Keratinocyte (primary cell): ENCODE measurements at places on chromosomes 7 and 10. TPM values are rescaled to one million over a fixed set of nuclear protein-coding genes. Genes with fewer than 3 reads are reported as not detected.

MRPL32 gene
- polyA plus RNA-seq, result 55.7 to 86.1 TPM (median 81.1 TPM) in 3 replicates

PRRT4 gene
- polyA plus RNA-seq, result 0.12 to 0.23 TPM (median 0.12 TPM) in 3 replicates

SPACDR gene
- 0.24 to 0.54 TPM (median 0.37 TPM) in 3 replicates for polyA plus RNA-seq

BCL7B gene
- 38.5 to 49.6 TPM (median 41.0 TPM) in 3 replicates for polyA plus RNA-seq

TMEM60 gene
- polyA plus RNA-seq, result 18.6 to 27.5 TPM (median 21.3 TPM) in 3 replicates

MRC1 gene
- polyA plus RNA-seq, result 0.01 TPM in 3 replicates

RBAK gene
- polyA plus RNA-seq, result 2.9 to 6.7 TPM (median 4.2 TPM) in 3 replicates

CC2D2B gene
- 0.03 to 0.10 TPM (median 0.10 TPM) in 3 replicates for polyA plus RNA-seq

CDHR3 gene
- polyA plus RNA-seq, result 0.32 to 1.2 TPM (median 0.64 TPM) in 3 replicates

DNA sequence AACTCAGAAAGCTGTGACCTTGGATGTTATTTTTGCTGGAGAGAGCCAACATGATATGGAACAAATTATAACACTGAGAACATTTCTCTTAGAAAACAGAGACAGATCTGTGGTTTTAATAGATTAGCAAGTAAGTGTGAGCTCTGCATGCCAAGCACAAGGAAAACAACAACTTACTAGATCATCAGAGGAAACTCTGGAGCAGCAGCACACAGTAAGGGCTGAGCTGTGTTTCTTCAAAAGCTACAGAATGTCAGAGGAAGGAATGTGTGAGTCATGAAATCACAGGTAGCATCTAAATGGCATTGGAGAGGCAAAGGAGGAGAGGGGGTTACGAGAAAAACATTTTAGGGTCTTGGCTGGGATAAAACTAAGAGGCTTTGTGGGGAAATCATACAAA lies 283.4 kb upstream of the FZD8 start:
- DNase-seq, result no peak

- no peak for DNase-seq
Measured at GRCh38 chr7:134366481-134366880, 49.8 kb upstream of the SLC35B4 start.

- DNase-seq, result no peak
Measured at GRCh38 chr10:52571018-52571417, 201.6 kb downstream of the MBL2 start.

DNA sequence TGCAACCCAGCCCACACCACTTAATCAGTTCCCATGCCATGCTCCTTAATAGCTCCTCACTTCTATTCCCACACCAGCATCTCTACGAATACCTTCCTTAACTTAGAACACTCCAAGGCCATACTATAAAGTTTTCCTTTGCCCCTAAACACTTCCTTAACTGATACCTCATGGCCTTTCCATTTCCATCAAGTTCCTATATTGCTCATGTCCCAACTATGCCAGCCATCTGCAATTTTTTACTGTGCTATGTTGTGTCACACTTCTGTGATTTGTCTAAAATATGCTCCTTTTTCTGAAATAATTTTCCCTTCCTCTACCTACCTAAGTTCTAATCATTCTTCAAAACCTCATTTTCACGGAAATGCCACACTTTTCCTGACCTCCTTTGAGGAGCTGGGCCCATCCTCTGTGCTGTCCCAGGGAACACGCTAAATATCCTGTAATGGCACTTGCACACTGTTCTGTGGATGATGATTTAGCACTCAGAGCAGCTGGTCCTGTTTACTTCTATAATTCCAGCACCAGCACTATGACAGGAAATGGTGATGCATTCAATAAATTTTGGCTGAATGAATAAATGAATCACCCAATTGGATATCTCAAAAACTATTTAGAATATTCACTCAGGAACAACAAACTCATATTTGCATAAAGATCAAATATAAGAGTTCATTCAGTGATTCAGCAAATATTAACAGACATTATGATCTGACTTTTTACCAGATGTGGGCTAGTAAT lies 266.5 kb upstream of the HGF start:
- DNase-seq, result no peak

DNA sequence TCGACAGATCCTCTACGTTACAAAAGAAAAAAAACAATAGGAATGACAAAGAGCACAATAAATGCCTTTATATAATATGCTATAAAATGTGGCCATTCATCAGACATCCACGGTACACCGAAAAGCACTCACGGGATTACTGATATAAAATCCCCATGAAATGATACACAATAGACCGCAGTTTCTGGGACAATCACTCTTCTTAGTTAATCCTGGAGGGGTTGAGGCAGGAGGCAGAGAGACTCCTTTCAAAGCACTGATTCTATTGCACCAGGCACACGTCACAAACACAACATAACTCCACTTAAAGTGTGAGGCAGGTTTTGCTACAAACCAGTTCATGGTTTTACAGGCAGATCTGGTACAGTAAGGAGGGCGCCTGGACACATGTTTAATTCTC lies 113.8 kb downstream of the FGFR2 start:
- DNase-seq, result no peak

GRCh38 chr7:101606498-101606923 lies 22.6 kb downstream of the MYL10 start:
- no peak for DNase-seq

GRCh38 chr7:92963566-92963965 lies 127.2 kb upstream of the CDK6 start:
- no peak for DNase-seq

DNA sequence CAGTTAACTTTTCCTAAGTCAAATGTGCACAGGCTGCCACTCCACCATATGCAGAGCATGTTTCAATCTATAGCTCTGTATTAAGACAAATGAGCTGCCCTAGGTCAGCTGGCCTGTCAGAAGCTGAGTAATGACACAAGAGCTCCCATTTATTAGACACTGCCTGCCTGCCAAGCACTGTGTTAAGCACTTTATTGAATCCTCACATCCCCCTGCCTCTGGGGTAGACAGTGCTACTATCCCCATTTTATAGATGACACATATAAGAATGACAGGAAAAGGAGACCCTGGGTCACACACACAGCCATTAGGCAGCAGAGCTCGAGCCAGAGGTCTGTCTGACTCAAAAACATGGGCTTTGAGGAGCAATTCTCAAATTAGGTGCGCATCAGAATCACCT lies 179.8 kb upstream of the PDE1C start:
- DNase-seq, result no peak

DNA sequence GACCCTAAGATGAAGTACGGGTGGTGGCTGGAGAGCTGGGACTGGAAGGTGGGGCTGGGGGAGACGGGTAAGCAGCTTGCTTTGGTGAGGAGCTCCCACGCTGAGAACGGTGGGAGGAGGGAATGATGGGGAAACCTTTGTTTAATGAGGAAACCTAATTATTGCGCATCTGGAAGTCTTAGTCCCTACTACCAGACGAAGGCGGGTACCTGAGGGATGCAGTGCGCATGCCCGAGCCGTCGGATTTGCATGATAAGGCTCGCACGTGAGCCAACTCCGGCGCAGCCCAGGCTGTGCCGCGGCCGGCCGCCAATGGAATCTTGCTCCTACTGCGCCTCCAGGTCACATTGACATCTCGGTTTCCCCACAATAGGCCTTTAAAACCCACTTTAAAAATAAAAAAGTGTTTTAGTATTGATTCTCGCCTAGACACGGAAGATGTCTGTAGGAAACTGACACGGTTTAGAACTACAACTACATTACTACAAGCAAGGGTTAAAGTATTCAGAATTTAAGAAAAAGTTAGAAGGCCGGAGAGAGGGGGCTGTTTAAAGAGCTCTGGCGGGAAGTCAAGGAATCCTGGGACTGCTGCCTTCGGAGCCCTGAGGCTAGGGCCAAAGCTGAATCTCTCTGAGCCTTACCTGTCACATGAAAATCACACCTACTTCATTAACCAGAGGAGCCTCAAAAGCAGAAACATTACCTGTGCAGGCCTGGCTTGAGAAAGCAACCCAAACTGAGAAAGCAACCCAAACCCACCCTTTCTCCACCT lies 12.1 kb upstream of the DLX6 start:
- no peak for DNase-seq

- no peak for DNase-seq
Measured at GRCh38 chr7:41706228-41706930, 3.5 kb upstream of the INHBA start.

- DNase-seq, result no peak
Measured at GRCh38 chr7:46478046-46478445, 557.0 kb upstream of the IGFBP3 start.

GRCh38 chr10:124450783-124451057 lies 885 bp upstream of the NKX1-2 start:
- DNase-seq, result no peak

DNA sequence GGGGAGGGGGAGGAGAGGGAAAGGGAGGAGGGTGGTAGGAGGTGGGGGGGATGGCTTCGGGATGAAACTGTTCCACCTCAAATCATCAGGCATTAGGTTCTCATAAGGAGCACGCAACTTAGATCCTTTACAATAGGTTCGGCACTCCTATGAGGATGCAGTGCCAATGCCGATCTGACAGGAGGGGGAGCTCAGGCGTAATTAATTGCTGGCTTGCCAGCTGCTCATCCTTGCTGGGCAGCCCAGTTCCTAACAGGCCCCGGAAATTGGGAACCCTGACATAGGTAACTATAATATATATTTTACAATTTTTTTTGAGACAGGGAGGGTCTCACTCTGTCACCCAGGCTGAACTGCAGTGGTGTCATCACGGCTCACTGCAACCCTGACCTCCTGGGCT lies 118.8 kb upstream of the SFMBT2 start:
- no peak for DNase-seq

DNA sequence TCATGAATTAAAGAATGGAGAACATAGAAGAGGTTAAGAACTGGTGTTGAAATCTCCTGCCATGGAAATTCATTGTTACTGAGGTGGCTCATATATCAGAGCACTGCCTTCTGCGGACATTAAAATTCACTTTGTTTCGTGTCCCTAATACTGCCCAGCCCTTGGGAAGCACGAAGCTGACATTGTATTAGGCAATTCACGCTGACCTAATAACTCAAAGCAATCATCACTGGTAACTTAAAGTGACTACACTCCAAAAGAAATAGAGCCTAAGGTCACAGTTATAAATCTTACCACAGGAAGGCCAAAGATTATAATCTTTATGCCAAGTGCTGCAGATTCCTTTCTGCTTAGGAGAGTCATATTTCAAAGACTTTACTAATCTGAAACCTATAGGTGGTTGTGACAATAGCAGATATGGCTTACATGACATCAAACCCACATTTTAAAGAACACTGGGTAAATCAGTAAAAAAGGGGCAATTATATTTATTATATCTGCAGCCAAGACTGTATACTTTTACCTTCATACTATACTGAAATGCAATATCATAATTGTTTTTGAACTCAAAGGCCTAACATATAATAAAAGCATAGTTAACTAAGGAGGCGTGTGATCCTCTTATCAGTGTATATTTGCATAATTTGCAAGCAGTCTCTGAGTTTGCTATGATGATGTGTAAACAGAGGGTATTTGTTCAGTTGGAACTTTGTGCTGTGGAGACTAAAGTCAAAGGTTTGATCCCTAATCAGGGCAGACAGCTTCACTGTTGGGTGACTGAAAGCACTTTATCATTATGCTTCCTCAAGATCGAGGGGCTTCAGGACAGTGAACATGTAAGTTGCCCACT lies 51.9 kb upstream of the CAPZA2 start:
- DNase-seq, result no peak

- DNase-seq, result no peak
Measured at GRCh38 chr7:12771378-12771877, 84.0 kb downstream of the ARL4A start.

DNA sequence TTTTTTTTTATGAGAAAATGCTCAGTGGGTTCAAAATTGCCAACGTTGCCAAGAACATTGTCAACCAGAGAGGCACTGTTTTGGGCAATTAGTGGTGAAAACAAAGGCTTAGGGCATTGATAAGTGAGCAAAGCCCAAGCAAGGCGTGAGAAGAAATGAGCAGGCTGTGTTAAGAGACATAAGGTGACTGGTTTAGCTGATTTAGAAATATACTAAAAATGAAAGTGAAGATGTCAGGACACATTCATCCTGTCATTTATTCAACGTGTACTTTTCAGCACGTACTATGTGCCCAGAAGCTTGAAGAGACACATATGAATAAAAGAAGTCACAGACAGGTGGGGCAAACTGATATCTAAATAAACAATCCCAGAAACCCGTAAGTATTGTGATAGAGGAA lies 31.8 kb downstream of the AOAH start:
- DNase-seq, result no peak

DNA sequence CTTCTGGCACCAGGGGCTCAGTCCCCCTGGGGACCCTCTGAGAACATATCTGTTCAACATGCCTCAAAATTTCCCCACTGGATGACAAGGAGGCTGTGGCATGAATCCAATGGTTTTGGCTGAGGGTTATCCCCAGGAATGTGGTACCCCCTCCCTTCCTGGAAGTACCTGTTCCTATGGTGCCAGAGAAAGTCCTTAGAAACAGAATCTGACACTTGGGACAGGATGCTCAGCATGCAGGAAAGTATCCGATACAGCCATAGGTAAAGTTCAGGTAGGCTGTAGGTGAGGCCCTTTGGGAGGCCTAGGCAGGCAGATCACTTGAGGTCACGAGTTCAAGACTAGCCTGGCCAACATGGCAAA lies 42.7 kb upstream of the A1CF start:
- no peak for DNase-seq

DNA sequence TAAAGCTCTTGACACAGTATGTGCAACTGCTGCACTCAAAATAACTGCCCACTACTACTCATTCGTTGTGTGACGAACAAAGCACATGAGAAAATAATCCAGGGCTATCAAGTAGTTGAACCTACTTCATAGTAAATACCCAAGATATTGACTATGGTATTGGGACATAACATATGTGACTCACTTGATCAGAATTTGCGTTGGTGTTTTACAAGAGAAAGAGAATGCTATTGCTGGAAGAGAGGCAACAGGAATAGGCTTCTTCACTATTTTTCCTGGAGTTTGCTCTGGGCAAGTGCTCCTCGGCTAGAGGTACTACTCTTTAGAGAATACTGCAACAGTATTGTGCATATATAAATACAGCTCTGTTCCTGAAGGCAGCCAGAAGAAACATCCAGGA lies 2.5 kb downstream of the DGKB start:
- no peak for DNase-seq

DNA sequence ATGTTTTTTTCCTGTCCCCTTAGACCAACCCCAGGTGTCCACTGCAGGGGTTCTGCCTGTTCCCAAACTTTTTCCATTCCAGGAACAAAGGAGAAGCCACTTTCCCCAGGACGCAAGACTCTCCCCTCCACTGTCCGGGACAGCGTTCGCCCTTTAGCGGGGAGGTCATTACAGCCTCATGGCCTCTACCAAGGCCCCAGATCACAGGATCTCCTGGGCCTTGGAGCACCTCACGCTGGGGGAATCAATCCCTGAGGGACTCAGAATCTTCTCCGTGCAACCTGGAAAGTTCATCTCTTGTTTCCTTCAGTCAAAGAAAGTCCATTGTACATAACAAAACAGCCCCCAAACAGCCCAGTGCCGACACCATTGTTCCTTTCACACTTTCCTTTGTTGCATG lies 41.2 kb downstream of the MKI67 start:
- no peak for DNase-seq

- DNase-seq, result no peak
Measured at GRCh38 chr10:72242675-72243074, 26.6 kb upstream of the ASCC1 start.

- DNase-seq, result no peak
Measured at GRCh38 chr7:41316410-41316809, 386.5 kb downstream of the INHBA start.
